Muscle of leg (tissue), 16 donors: ENCODE measurements at places on chromosomes 3 and 15. TPM values are rescaled to one million over a fixed set of nuclear protein-coding genes. Genes with fewer than 3 reads are reported as not detected.
A peak's percentile ranks its signal among the peaks of the same experiment; 100 is the strongest.

DNA sequence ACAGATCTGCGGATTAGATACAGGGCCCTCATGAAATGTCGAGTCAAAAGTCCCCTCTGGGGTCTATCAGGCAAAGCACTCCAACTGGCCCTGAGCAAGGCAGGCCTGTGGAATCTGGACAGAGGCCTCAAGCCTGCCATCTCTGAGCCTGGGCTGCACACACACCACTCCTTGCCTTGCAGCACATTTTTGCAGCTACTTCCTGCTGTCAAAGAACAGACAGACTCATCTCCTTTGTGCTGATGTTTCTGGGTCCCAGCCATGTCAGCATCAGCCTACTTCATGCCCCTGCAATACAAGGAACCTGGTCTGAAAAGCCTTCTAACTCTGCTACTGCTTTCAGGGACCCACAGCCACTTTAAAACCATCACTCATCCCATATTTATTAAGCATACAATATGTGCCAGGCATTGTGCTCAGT is 60.6 kb upstream of the IL12A start:
- DNase-seq: peak; percentile 8

DNA sequence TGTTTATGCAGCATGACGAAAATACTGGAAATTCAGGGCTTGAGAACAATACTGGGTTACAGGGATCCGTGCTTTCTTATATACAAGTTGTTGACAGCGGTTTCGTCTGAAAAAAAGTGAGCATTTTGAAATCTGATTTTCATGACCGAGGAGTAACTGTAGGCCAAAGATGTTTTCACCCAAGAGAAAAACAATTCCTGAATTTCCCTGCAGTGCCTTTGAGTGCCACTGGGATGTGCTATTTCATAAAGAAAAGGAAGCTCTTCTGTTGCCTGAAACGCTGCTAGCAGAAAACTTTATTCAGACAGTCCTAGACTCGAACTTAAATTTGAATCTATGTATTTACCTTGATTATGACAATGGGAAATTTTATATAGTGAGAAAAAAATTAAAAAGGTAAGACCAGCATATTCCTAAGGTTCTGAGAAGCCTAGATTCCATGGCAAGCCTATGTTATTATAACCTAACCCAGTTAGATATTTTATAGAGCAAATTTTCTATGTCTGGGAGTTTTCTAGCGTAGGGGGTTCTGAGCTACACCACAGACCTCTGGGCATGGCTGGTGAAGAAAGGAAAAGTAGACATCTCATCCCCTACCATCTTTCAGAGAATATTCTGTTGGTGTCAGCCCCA is 30.2 kb downstream of the KCNAB1 start:
- peak; percentile 85 for DNase-seq

PTX3 gene
- 8.7 TPM for polyA plus RNA-seq

DNA sequence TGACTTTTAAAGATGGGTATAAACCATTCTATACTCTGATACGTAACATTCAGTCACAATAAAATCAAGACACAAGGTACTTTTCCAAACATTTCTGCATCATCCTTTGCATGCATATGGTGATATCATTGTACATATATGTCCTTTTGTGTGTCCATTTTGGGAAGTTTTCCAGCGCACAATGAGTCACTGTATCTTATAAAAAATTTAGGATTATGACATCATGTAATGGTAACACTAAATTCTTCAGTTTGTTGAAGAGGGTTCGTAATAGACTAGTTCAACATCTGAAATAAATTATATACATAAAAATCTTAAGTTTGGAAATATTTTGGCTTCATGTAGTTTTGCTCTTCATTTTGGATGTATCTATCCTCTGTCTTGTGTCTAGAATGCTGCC is 480.9 kb downstream of the ROBO1 start:
- DNase-seq: peak; percentile 14

DNA sequence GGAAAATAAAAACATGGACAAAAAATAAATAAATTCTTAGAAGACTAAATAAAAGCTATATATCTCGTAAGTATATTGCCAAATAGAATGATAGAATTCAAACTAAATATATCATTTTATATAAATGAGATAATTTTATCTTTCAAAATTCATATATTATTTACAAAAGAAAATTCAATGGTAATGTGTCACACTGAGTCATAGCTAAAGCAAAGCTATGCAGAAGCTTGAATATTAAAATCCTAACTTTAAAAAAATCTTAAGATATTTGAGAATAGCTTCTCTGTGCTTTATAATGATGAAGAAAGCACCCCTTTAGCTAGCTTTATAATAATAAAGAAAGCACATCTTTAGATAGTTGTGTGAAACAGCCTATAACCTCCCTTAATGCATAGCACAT is 1010.8 kb downstream of the OTOL1 start:
- no peak for DNase-seq

GRCh38 chr15:79427781-79428598 is 4.1 kb upstream of the MINAR1 start:
- no peak for DNase-seq

GRCh38 chr15:96125721-96126415 is 204.6 kb upstream of the NR2F2 start:
- DNase-seq: no peak

PLCH1 gene
- 0.60 TPM for polyA plus RNA-seq

- peak; percentile 27 for DNase-seq
These were observed 56.9 kb upstream of the SATB1 start for GRCh38 chr3:18481946-18482548.

DNA sequence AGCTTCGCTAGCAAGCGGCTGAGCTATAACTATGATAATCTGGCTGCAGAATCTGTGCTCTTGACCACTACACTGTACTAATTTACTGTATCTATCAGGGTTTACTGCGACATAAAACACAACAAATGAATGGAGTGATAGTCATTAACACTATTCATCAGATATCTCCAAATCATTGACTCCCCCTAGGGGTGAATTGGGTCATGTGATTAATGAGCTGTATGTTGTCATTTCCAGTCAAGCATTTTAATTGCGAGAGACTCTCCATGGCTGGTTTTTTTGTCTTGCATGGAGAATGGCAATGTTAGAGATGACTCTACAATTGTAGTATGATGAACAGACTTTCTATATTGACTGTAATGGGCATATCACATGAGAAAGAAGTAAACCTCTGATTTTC is 10.5 kb upstream of the TM4SF18 start:
- DNase-seq: no peak

DNA sequence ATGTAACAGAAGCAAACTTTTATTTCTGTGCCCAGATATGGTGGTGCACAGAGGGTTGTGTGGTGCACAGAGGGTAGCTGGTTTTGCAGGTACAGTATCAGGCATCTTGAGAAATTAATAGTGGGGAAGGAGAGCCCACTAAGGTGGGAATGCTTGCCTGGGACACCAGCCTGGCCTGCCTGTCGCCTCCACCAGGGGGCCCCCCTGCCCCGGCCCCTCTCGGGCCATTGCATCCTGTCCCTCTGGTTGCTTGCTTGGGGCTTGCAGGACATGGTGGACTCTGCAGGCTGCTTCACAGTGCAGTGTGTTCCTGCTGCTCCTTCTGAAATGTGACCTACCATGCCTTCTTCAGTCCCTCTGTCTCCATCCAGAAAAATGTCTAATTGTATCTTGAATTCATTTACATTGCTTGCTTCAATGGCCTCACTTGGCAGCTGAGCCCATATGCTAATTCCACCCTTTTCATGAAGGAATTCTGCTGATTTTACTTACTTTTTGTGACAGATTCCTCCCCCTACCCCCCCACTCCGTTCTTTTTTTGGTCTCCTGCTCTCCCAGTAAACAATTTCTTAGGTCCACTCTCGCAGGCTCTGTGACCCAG is 73.6 kb downstream of the EEFSEC start:
- DNase-seq: no peak

SUSD5 gene
- 0.94 TPM for polyA plus RNA-seq

CTDSPL gene
- polyA plus RNA-seq: 38.1 TPM

DNA sequence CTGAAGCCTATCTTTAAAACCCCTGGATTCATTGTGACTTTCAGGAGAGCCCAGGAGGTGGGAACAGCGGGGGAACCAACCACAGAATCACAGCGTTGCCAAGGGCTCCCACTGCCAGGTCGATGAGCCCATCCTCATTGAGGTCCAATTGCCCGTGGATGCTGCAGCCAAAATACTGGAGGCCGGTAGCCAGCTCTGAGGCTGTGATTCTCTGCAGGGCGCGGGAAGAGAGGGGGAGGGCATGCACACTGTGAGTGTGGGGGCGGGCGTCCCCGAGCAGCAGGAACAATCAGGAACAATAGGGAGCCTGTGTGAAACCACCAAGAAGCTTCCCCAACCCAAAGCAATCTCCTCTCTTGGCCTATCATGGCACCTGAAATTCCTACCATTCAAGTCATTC is 53.4 kb downstream of the FEM1B start:
- DNase-seq: no peak

P2RY12 gene
- polyA plus RNA-seq: 1.3 TPM

GRCh38 chr3:48797626-48798025 is 50.0 kb downstream of the PRKAR2A start:
- no peak for DNase-seq
